Progenitor cell of endocrine pancreas (in vitro differentiated cells): ENCODE measurements at places on chromosomes 2 and 18. TPM values are rescaled to one million over a fixed set of nuclear protein-coding genes. Genes with fewer than 3 reads are reported as not detected.
A peak's percentile ranks its signal among the peaks of the same experiment; 100 is the strongest.

DNA sequence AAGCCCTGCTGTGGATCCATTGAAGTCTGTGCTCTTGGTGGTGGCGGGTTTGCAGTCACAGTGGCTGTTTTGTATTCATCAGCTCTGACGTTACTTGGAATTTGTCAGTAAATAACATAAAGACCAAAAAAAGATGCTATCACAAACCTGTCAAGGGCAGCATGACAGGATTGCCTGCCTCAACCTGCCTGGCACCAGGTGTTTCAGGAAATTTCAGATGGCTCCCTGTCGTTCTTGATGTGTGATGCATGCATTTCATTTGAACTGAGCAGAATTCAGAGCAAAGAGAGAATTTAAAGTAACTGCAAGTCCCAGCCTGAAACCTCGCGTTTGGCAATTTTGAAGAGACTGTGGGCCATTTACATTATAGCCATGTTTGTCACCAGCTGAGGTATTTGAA lies 50.3 kb upstream of the EPC2 start:
- no peaks in the 10 kb centered on the region for H3K4me1 ChIP-seq
- H3K27ac ChIP-seq, result no peak overlapping the region
- no peak for DNase-seq
- H3K4me3 ChIP-seq, result no peak overlapping the region
- H3K27me3 ChIP-seq, result no peaks in the 10 kb centered on the region

DNA sequence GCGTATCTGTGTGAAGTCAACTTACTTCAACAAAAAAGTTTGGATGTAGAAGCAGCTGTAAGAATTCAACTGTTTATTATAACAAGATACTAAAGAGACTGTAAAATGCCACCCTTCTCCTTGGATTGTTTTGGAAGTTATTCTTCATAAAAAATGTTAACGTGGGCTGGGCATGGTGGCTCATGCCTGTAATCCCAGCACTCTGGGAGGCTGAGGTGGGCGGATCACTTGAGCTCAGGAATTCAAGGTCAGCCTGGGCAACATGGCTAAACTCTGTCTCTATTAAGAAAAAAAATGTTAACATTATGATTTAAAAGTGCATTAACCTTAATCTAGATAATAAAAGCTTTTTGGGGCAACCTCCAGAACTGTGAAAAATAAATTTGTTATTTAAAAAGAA lies 7.7 kb downstream of the CIAO1 start:
- no peaks in the 10 kb centered on the region for H3K27me3 ChIP-seq
- no peak for DNase-seq
- H3K4me3 ChIP-seq, result no peak overlapping the region
- H3K27ac ChIP-seq, result no peak overlapping the region
- peaks cover 35% of the 10 kb centered on the region for H3K36me3 ChIP-seq

GRCh38 chr2:26922405-26923188 lies 47.8 kb upstream of the MAPRE3 start:
- H3K27me3 ChIP-seq, result no peaks in the 10 kb centered on the region
- DNase-seq, result peak; percentile 25
- H3K27ac ChIP-seq, result peak overlapping the region; percentile 76
- peaks cover 12% of the 10 kb centered on the region for H3K4me1 ChIP-seq
- H3K4me3 ChIP-seq, result no peak overlapping the region

DNA sequence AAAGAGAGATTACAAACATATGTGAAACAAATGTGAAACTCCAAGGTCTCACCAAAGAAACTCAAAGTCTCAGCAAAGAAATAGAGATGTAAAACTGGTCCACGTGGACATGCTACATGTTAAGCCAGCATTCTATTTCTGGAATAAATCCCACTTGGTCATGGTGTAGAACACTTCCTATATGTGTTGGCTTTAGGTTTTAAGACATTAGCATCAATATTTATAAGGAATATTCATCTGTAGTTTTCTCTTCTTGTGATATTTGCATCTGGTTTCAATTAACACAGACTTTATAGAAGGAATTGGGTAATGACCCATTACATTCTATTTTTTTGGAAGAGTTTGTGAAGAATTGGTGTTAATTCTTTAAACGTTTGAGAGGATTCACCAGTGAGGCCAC lies 133.1 kb downstream of the COPS8 start:
- DNase-seq, result no peak
- H3K4me1 ChIP-seq, result no peaks in the 10 kb centered on the region
- no peak overlapping the region for H3K27ac ChIP-seq
- H3K27me3 ChIP-seq, result peaks cover 7% of the 10 kb centered on the region
- no peaks in the 10 kb centered on the region for H3K36me3 ChIP-seq
- H3K4me3 ChIP-seq, result no peak overlapping the region

DNA sequence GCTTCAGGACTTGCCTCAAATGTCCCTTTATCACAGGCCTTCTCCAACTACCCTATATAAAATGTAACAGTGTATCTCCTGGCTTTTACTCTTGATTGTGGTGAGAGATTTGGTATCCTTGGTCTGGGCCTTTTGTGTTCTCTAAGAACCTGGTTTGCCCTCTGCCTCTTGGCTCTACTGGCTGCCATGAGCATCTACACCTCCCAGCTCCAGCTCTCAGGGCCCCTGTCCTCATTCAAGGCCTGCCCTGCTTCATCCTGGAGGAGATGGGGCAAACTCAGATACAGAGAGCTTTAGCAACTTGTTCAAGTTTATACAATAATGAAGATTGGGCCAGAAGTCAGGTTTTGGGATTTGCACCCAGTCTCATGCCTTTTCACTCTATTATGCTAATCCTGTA lies 45.0 kb downstream of the QPCT start:
- H3K4me3 ChIP-seq, result no peak overlapping the region
- DNase-seq, result no peak
- no peaks in the 10 kb centered on the region for H3K36me3 ChIP-seq
- H3K27ac ChIP-seq, result no peak overlapping the region

DNA sequence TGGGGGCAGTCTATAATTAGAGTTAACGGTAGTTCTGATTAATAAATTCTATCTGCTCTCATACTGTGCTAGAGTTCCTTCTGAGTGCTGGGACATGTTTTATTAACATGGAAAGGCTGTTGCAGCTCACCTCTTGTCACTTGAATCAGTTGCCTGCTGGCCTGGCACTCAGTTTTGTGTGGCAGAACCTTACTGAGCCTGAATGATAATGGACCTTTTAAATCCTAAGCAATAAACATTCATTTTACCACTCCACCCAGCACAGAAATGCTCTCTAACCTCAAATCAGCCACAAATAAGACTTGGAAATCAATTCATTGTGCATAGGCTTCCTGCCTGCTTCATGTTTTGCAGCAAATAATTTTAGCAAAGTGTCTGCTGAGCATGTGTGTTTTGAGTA lies 115.0 kb upstream of the RBMS1 start:
- H3K4me1 ChIP-seq, result peaks cover 1% of the 10 kb centered on the region
- no peaks in the 10 kb centered on the region for H3K27me3 ChIP-seq
- H3K36me3 ChIP-seq, result no peaks in the 10 kb centered on the region
- DNase-seq, result no peak

- H3K4me3 ChIP-seq, result no peak overlapping the region
- H3K36me3 ChIP-seq, result no peaks in the 10 kb centered on the region
- H3K27me3 ChIP-seq, result no peaks in the 10 kb centered on the region
- DNase-seq, result no peak
- H3K27ac ChIP-seq, result no peak overlapping the region
- peaks cover 1% of the 10 kb centered on the region for H3K4me1 ChIP-seq
These were observed 562.6 kb downstream of the SPAG16 start for GRCh38 chr2:213846856-213847255.

DNA sequence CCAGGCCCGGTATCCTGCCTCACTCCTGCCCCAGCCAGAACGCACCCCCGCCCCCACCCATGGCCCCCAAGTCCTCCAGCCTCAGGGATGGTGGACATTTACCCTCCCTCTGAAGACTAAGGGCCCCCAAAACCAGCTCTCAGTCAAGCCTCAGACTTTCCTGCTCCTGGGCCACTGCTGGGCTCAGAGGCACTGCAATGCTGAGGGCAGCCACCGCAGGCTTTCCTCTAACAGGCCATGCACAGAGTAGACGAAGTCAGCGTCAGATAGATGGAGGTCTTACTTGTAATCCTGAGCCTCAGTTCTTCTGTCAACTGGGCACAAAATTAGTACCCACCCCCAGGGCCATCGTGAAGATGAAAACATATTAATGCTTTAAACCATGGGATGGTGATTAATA lies 92.6 kb downstream of the TTC32 start:
- no peak for DNase-seq
- H3K27me3 ChIP-seq, result peaks cover 5% of the 10 kb centered on the region
- no peaks in the 10 kb centered on the region for H3K4me1 ChIP-seq
- no peak overlapping the region for H3K27ac ChIP-seq

GRCh38 chr2:151096235-151096634 lies 165.4 kb downstream of the RBM43 start:
- DNase-seq, result no peak
- no peaks in the 10 kb centered on the region for H3K36me3 ChIP-seq
- H3K27me3 ChIP-seq, result no peaks in the 10 kb centered on the region

DNA sequence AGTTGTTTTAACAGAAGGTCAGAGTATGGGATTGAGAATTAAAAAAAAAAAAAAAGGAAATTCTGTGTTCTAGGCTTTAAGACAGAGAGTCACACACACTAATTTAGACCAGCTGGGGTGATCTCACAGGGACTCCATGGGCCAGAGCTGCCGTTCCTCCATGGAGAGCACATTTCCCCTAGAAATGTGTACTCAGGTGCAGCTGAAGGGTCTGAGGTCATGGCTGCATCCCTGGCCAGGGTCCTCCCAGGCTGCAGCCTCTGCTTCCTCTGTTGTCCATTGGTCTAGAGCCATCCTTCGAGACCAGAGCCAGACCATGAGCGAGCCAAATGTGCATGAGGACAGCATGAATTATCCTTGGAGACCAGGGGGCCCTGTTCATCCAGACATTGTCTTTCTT lies 190.1 kb upstream of the TNP1 start:
- no peak for DNase-seq
- no peak overlapping the region for H3K27ac ChIP-seq
- peaks cover 29% of the 10 kb centered on the region for H3K4me1 ChIP-seq

GRCh38 chr2:65660340-65660739 lies 227.9 kb upstream of the SPRED2 start:
- peaks cover 23% of the 10 kb centered on the region for H3K4me1 ChIP-seq
- no peak for DNase-seq
- peak overlapping the region; percentile 29 for H3K27ac ChIP-seq
- no peaks in the 10 kb centered on the region for H3K36me3 ChIP-seq
- H3K4me3 ChIP-seq, result no peak overlapping the region

DNA sequence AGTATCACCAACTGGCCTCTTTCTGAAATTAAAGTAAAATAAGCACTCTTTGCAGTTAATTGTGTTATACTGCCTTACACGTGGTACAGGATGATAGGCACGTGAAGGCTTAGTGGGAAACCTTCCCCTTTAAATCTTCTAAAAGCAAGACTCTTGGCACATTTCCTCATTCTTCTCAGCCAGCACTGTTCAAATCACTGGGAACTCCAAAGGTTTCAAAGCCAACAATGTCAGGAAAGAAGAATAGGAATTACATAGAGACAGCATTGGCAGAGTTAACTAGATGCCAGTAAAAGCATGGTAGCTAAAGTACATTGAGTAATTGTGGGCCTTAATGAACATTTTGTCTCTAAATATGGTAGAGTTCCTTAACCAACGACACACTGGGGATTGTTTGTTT lies 96.4 kb downstream of the DTNA start:
- no peaks in the 10 kb centered on the region for H3K4me1 ChIP-seq
- no peak overlapping the region for H3K4me3 ChIP-seq
- no peak for DNase-seq
- no peaks in the 10 kb centered on the region for H3K27me3 ChIP-seq
- H3K36me3 ChIP-seq, result no peaks in the 10 kb centered on the region

GRCh38 chr2:138115666-138116065 lies 151.4 kb downstream of the HNMT start:
- no peak overlapping the region for H3K27ac ChIP-seq
- H3K36me3 ChIP-seq, result peaks cover 4% of the 10 kb centered on the region
- no peak for DNase-seq
- H3K27me3 ChIP-seq, result no peaks in the 10 kb centered on the region
- no peak overlapping the region for H3K4me3 ChIP-seq

- no peak overlapping the region for H3K4me3 ChIP-seq
- no peaks in the 10 kb centered on the region for H3K4me1 ChIP-seq
- no peaks in the 10 kb centered on the region for H3K36me3 ChIP-seq
- no peak for DNase-seq
These were observed 2015.7 kb upstream of the LRRTM1 start for GRCh38 chr2:82320296-82320695.

Gene TUBA4B
- not detected in 2 replicates for total RNA-seq

Gene ATP6V1B1
- total RNA-seq, result not detected in 2 replicates

Gene C2orf80
- total RNA-seq, result not detected in 2 replicates

Gene TBR1
- total RNA-seq, result not detected in 2 replicates

Gene KLHL30
- total RNA-seq, result 0.07 and 0.13 TPM in 2 replicates

Gene DSG4
- total RNA-seq, result not detected in 2 replicates

Gene CYB5A
- total RNA-seq, result 213 and 223 TPM in 2 replicates
